ENCODE measurements at places on chromosomes 2 and 18.

DNA sequence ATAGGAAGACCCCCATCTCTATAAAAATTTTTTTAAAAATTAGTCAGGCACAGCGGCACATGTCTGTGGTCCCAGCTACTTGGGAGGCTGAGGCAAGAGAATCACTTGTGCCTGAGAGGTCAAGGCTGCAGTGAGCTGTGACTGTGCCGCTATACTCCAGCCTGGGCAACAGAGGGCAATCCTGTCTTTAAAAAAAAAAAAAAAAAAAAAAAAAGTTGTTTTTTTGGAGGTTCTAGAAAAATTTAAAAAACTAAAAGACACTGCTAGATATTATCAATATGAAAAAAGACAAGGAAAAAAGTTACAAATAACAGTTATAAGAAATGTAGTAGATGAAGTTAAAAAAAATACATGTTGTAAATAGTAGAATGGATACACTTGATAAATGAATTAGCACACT is 56.1 kb upstream of the C2orf15 start:
- DNase-seq: no peak

- DNase-seq: no peak
Measured at GRCh38 chr2:128465246-128466170, 146.8 kb upstream of the HS6ST1 start.

DNA sequence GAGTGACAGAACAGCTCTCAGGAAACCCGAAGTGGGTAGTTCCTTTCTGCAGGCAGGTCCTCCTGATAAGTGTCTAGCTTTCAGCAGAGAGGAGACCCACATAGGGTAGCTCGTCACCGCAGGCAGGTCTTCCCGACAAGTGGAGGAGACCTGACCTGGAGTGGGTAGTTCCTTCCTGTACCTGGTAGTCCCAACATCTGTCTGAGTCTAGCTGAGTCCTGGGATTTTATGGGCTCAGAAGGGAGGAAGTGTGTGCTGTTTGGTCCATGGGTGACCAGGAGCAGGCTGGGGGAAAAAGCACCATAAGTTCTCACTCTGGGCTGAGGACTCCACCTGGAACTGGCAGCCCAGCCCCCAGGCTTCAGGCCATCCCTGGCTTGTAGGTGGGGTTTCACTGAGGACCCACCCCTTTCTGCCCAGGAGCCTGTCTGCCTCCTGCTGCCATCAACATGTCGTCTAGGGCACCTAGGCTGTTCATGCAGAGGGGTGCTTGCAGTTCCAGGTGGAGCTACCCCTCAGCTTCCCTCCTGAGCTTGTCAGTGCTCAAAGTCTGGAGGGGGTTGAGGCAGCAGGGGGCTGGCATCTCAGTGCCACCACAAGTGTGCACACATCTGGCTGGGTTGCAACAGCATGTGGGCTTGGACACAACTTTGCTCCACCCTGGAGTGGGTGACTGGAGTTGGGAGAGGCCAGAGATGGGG is 9.4 kb downstream of the DYSF start:
- no peak for DNase-seq

GRCh38 chr2:30994227-30995056 is 143.8 kb downstream of the GALNT14 start:
- no peak for DNase-seq

DNA sequence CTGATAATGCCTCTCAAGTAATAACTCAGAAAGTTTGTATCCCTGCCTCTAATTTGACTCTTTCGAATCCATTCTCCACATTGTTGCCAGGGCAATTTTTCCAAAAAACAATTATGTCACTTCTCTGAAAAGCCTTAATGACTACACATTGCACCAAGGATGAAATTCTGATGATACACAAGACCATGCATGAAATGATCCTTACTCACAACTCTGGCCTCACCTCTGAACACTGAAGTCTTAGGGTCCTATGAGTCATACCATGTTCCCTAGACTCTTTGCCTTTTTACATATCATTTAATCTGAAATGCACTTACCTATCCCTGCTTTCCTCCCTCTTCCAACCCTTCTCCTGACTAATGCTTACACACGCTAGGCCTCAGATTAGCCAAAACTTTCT is 51.0 kb downstream of the WDPCP start:
- DNase-seq: peak; percentile 72

GRCh38 chr18:49175071-49175470 is 224.3 kb upstream of the SMAD7 start:
- DNase-seq: no peak

DNA sequence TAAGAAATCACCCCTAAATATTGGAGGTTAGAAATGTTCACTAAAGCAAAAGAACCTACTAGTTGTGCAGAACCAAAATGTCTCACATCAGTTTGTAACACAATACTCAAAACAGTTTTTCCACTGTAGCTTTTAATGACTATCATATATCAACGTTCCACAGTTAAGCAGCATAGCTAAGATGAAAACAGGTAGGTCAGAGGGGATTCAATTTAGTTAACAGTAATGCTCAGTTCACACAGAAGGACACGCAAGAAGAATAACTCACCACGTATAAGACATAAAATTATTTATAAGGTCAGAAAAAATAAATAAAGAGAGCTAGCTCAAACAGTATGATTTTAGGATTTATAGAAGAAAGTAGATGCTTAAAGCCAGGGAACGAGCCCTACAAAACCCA is 118.9 kb upstream of the CCDC150 start:
- DNase-seq: no peak

DNA sequence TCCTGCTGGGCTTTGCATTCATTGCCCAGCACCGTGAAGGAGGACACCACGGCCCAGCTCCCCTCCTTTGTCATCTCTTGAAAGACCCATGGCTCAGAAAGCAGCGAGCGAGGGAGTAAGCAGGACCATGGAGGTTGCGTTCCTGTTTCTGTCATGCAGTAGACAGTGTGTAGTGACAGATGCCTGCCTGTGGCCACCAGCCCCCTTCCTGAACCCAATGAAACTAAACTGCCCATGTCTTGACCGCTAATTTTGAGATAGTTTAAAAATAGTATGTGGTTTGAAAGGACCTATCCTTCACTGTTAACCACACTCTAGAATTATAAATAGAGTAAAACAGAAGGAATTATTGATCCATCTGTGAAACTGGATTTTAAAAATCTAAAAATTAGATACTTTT is 88.2 kb downstream of the ASAP2 start:
- DNase-seq: no peak

DNA sequence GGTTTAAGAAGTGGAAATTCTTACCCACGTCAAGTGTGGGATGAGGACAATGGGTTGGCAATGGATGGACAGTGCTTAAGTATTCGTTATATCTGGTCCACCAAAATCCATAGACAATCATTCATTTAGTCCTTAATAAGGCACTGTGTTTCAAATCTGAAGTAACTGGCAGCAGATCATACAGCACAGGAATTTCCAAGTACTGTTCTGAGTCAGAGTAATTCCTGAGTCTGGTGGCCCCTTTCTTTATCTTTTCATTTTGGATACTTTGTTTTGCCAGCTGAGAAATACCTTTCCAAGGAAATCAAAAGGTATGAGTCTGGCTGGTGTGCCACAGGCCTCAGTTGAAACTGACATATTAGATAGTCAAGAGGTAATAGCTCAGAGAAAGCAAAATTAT is 31.4 kb upstream of the CCDC102B start:
- no peak for DNase-seq

DNA sequence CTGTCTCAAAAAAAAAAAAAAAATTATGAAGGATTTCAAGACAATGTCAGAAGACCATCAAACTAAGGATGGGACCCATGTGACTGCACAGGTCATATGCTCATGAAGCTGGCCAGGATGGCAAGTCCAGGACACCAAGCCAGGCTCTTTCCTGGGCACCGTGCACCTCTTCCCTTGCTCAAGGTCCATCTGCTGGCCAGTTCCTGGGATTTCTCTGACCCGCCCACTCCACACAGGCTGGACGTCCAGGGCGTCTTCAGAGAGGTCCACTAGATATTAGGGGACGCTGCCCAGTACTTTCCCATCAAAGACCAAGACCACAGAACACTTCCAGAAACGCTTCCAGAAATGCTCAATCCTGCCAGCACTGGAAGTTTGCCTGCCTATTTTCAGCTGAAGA is 14.3 kb downstream of the TEX44 start:
- no peak for DNase-seq

DNA sequence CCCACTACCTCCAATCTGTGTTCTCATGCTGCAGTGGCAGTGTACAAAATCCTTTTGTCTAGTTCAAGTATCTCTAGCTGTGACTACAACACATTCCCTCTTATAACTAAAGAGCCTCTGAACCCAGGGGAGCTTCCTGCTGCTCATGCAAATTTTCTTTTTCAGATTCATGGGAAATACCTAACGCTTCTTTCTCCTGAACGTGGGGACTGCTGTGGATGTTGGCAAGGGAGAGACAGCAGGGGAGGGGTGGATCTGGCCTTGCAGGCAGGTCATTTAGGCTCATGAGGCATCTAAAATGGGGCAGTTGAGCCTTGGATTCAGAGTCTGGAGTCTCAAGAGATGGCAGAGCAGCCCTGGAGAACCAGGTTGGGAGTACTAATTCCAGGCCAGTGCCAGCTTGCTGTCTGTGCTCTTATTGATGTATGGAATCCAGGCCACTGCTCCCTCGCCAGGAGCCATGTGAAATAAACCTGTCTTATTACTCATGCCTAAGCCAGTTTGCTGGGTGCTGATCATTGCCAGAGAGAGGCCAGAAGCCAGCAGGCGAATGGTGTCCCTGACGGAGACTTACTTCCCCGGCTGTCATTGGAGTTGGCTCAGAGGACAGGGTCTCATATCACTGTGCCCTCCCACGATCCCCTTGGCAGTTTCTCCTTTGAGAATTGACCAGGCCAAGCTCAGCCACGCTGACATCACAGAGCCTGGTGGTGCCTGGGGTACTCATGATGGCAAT is 29.2 kb upstream of the TNP1 start:
- DNase-seq: no peak

DNA sequence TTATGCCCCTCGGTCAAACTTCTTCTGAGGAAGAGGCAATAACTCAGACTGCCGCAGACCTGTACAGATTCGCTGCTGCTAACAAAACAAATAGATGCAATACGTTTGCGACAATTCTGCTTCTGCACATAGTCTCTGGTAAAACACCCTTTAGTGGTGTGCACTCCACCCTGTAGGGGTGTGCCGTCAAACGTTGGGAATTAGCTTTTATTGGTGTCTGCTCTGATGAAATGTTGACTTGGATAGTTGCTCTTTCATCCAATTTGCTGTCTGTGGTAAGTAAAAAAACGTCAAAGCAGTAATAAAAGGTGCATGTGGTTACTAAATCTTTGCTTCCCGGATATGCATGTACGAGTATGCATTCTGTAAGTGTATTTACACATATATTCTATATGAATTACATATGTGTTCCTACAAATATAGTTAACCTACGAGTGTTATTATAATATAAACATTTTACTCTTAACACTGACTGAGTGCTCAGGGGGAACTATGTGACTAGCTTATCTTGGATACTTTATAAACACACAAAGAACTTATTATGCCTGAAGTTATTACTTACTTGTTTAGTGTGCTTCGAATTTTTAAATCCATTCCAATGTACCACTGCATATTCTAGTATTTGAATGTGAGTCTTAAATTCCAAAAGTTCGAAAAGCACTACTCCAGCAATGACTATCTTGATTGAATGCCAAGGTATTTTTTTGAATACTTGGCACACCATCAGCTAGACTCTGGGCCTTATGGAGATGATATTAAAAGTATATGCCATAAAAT is 610.2 kb downstream of the ZEB2 start:
- DNase-seq: no peak

GRCh38 chr2:174648896-174649295 is 51.3 kb upstream of the WIPF1 start:
- DNase-seq: no peak

- DNase-seq: no peak
Measured at GRCh38 chr2:172106108-172106961, 3.6 kb upstream of the DLX2 start.

- no peak for DNase-seq
Measured at GRCh38 chr18:74418023-74418422, 39.1 kb downstream of the DIPK1C start.

DNA sequence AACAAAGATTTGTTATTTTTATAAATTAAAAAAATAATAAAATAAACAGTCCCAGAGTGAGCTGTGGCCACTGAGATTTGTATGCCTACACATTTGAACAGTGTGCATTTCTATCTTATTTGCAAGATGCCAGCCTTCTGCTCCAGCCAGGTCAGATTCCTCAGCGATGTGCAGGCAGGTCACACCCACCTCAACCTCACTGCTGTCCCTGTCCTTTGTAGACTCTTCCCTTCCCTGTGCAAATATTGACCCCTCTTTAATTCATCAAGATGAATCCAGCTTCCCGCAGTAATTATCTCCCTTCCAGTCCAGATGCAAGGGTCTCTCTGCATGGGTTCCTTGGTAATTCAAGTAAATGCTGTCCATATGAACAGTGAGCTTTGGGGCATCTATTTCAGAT is 256.2 kb downstream of the PIEZO2 start:
- DNase-seq: no peak

DNA sequence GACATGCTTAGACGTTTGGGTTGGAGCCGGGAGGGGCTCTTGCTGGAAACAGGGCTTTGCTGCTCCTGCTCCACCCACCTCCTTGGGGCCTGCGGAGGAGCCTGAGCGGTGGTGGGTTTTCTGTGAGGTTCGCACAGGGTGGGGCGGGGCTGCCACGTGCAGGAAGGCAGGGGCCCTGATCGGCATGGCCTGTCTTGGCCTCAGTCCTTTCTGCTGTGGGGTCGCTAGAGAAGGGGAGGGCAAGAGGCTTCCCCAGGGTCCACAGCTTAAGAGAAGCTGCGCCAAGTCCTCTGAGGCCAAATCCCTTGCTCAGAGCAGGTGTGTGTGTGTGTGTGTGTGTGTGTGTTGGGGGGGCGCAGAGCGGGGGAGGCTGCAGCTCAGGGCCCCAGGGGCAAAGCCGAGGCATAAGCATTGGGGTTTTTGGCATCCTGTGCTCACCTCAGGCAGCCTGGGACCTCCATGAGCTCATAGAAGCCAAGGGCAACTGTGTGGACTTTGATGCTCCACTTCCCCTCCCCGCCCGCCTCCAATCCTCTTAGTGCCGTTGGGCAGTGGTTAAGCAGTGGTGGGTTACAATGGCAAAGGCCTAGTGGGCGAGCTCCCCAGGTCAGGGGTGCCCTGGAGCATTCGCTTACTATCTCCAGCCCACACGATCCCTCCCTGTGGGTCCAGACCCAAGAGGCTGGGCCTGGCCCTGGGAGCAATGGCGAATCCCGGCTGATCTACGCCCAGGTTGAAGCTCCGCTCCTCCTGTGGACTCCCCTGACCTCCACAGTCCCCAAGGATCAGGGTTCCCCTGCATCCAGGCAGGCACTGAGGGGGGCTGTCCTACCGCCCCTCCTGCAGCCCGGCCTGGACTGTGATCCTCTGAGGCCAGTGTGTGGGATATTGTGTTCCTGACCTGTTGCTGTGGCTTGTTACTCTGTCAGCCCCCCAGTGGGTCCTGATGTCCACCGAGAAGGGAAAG is 28.9 kb downstream of the TOGARAM2 start:
- DNase-seq: no peak

- DNase-seq: no peak
Measured at GRCh38 chr2:33370636-33371265, 105.7 kb upstream of the RASGRP3 start.

GRCh38 chr2:42060718-42061619 is 13.1 kb downstream of the PKDCC start:
- DNase-seq: no peak

Measured in keratinocyte (primary cell).